CD4-positive, alpha-beta T cell (primary cell): ENCODE measurements at places on chromosomes 2 and 18.

DNA sequence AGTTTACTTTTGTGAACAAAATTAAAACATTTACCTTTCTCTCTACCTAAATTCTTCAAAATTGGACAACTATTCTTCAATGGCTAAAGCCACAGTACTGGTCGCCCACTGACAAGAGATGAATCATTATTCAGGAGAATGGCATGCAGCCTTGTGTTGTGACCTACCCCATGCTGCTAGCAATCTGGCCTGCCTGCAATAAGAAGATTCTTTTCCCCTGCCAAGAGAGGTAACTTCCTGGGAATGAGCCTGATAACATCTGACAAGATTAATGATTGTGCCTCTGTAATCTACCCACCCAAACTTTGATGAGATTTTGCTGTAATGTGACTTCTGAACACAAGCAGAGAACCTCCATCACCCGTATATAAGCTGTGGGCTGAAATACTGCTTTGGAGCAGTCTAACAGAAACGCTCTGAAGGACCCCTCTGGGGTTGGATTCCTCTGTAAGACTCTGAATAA is 47.0 kb upstream of the ST3GAL5 start:
- DNase-seq: no peak

DNA sequence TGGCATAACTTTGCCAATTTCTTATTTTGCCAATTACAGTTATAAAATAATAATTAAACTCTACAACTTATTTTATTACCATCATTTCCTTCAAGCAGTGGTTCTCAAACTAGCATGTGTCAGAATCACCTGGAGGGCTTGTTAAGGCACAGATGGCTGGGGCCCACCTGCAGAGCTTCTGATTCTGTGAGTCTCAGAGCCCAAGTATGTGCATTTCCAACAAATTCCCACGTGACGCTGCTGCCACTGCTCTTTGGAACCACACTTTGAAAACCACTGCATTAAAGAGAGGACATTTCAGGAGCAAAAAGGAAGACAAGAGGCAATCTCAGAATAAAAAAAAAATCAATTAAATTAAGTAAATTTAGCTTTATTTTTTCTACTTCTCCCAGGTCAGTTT is 94.0 kb upstream of the HNRNPA3 start:
- DNase-seq: no peak

DNA sequence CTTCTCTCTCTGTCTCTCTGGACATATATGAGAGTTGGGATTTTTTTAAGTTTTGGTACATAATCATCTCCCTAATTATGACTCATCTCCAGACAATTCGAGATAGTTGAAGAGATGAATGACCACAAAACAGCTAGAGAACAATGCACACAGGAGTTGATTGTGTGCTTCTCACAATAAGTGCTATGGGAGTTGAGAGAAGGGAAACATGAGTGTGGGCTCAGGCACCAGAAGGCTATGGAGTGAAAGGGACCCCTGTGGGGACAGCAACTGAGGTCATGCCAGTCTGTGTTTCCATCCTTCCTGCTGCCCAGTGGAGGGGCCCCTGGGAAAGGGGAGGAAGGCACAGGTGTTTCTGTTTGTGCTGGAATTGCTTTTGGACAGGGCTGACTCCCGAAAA is 6.5 kb upstream of the YWHAQ start:
- DNase-seq: no peak

GRCh38 chr2:202982779-202983491 is 31.7 kb upstream of the NBEAL1 start:
- DNase-seq: no peak

- DNase-seq: no peak
Measured at GRCh38 chr18:37572736-37573135, 7.1 kb upstream of the CELF4 start.
